Smooth muscle cell of the brain vasculature (primary cell): ENCODE measurements at places on chromosomes 12 and 14.

DNA sequence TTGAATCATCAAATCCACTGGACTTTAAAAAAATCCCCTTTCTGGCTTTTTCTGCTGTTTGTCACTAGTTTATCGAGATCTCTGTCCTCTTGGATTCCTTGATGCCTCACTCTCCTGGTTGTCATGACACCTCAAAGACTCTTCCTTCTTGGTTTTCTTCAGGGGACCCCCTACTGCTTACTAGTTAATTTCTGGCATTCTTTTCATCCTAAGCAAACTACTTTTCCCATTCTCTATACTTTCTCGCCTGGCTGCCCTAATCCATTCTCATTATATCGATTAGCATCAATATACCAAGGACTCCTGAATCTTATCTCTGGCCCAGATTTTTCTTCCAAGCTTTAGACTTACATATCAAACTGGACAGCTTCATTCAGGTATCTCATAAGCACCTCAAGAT is 98.6 kb downstream of the NEDD1 start:
- DNase-seq: no peak

DNA sequence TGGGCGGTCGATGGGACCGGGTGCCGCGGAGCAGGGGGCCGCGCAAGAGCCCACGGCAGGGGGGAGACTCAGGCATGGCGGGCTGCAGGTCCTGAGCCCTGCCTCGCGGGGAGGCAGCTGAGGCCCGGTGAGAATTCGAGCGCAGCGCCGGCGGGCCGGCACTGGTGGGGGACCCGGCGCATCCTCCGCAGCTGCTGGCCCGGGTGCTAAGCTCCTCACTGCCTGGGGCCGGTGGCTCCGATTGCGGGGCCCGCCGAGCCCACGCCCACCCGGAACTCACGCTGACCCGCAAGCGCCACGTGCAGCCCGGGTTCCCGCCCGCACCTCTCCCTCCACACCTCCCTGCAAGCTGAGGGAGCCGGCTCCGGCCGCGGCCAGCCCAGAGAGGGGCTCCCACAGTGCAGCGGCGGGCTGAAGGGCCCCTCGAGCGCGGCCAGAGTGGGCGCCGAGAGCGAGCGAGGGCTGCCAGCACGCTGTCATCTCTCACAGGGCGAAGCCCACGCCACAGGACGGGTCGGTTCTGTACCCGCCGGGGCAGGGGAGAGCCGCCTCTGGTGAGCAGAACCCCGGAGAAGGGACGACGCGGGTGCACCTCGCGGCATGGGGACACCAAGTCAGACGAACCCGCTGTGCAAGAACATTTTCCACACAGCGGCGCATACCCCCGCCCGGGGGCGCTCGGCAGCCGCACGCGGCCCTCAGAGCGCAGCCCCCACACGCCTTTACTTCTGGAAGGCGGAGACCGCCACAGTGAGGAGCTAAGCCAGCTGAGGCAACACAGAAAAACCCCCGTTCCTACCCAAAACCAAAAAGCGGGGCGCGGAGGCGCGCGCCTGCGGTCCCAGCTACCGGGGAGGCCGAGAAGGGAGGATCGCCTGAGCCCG is 1.2 kb upstream of the SIVA1 start:
- no peak for DNase-seq

- no peak for DNase-seq
Observed at GRCh38 chr14:54498095-54498531, 9.3 kb upstream of the GMFB start.

GRCh38 chr12:64232196-64232595 is 10.1 kb upstream of the KICS2 start:
- no peak for DNase-seq

DNA sequence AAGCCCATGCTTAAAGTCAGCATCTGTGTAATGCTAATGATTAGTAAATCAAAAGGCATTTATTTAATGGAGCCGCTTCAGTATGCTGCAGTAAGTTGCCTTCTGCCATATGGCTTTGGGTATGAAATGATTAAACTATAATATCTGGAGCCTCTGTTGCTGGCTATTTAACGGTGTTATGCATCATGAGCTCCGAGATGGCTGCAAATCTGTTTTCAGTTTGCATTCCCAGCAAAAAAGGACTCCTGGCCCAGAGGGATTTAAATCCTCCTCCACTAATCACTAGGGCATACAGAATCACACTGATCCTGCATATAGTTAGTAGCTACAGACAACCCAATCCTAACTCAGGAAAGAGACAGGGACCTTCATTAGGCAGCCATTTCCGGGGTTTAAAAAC is 171.5 kb upstream of the EEA1 start:
- DNase-seq: no peak

DNA sequence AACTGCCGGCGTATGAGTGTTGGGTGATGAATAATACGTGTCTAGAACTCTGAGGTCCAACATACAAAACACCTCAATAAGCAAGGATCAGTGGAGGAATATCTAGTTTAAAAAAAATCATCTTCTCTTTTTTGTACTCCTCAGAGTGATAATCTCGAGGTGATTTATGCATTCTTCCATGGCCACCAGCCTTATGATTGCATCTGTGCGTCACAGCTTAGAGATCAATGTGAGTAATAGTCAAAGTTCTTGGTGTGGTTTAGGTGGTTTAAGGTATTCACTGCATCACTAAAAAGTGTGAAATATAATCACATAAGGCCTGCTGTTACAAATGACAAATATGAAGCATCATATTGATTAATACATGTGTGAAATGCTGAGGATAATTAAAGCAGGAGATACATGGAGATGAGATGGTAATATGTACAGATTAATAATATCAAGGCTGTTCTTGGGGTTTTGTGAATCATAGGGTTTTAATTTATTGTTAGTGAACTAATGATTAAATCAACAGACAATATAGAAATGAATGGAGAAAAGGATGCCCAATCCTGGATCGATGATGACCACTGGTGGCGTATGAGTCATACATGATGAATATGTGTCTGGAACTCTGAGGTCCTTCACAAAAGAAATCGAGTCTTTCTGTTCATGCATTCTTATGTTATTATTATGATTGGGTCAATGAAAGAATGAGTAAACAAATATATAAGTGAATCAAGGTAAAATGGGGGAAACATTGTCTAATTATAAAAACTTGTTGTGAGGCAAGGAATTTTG is 68.8 kb upstream of the RTL1 start:
- DNase-seq: no peak

DNA sequence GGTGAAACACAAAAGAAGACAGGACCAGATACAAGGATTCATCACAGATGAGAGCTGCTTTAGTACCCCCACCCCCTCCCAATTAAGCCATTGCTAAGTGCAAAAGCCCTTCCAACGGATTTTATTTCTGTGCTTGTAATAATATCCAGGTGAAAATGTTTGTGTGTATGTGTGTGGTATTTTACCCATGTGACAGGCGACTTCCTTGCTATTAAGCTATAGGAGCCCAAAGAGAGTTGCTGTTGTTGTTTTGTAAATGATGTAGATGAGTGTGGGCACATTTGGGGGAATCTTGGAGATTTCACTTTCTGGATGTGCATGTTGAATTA is 3.2 kb upstream of the HOXC4 start:
- no peak for DNase-seq

GRCh38 chr14:100955201-100955600 is 51.7 kb upstream of the RTL1 start:
- no peak for DNase-seq

- no peak for DNase-seq
Observed at GRCh38 chr12:5856692-5857091, 88.4 kb downstream of the ANO2 start.

GRCh38 chr12:46490635-46491034 is 118.1 kb upstream of the SLC38A2 start:
- DNase-seq: no peak

DNA sequence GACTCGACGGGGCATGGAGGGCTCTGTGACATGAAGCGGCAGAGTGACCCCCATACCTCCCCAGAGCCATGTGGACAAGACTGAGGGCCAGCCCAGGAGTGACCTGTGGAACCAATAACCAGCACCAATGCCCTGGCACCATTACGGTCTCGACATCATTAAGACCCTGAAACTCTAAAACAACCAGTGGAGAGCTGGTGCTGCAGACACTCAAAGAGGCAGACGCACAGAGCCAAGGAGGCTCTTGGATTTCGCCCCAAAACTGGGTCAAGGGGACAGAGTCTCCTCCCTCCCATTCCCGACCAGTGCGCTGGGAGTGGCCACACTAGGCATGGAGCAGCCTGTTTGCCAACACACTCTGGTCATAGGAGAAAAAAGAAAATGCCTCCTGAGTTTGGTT is 41.6 kb upstream of the VASH1 start:
- no peak for DNase-seq

- no peak for DNase-seq
Observed at GRCh38 chr14:100844421-100844820, 18.5 kb downstream of the MEG3 start.

- no peak for DNase-seq
Observed at GRCh38 chr12:55280991-55281390, 15.4 kb downstream of the OR6C6 start.
